ENCODE measurements at places on chromosomes 13 and 19. TPM values are rescaled to one million over a fixed set of nuclear protein-coding genes. Genes with fewer than 3 reads are reported as not detected.

KCNN1 gene
- total RNA-seq = under 0.01 TPM

DNAJC15 gene
- total RNA-seq = 36.7 TPM

ZNF358 gene
- 11.7 TPM for total RNA-seq

GPR32 gene
- total RNA-seq = not detected

PLVAP gene
- total RNA-seq = 0.21 TPM

NUP62 gene
- total RNA-seq = 33.8 TPM

ZNF556 gene
- not detected for total RNA-seq

ZNF99 gene
- total RNA-seq = not detected

ZNF578 gene
- 2.2 TPM for total RNA-seq

DPF1 gene
- 1.3 TPM for total RNA-seq

CEACAM16 gene
- not detected for total RNA-seq

CGB1 gene
- not detected for total RNA-seq

UCHL3 gene
- total RNA-seq = 65.3 TPM

PSG2 gene
- total RNA-seq = not detected

CDC37 gene
- total RNA-seq = 335 TPM

ZNF66 gene
- 2.5 TPM for total RNA-seq

MRPL57 gene
- total RNA-seq = 31.0 TPM

GAPDHS gene
- not detected for total RNA-seq

CASP14 gene
- total RNA-seq = not detected

All from pulmonary artery endothelial cell (primary cell).